Renal pelvis (tissue), 12 donors: ENCODE measurements at places on chromosomes 12 and 14. TPM values are rescaled to one million over a fixed set of nuclear protein-coding genes. Genes with fewer than 3 reads are reported as not detected.

- DNase-seq, result no peak
Measured at GRCh38 chr12:96211988-96212387, 17.8 kb downstream of the ELK3 start.

VAMP1 gene
- polyA plus RNA-seq, result 14.8 TPM

PLD4 gene
- polyA plus RNA-seq, result 4.1 TPM

DNA sequence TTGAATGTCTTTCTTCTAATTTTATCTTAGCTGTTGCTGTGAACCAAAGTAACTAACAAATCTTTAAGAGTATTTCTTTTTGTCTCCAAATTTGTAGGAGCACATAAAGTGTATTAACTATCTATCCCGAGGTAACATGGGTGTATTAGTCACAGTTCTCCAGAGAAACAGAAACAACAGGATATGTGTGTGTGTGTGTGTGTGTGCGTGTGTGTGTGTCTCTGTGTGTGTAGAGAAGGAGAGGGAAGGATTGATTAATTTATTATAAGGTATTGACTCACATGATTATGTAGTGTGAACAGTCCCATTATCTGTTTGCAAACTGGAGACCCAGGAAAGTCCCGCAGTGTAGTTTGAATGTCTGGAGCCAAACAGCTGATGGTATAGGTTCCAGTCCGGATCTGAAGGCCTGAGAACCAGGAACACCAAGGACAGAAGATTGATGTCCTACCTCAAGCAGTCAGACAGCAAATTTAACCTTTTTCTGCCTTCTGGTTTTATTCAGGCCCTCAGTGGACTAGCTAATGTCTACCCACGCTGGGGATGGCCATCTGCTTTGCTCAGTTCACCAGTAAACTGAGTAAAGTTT lies 14.4 kb downstream of the G2E3 start:
- DNase-seq, result no peak

- DNase-seq, result no peak
Measured at GRCh38 chr12:5665615-5666014, 233.7 kb downstream of the NTF3 start.

- DNase-seq, result peak; percentile 61
Measured at GRCh38 chr12:12331896-12332295, 18.1 kb downstream of the MANSC1 start.

PLEKHD1 gene
- polyA plus RNA-seq, result 6.3 TPM

PTGES3 gene
- polyA plus RNA-seq, result 269 TPM

- DNase-seq, result no peak
Measured at GRCh38 chr12:70241845-70242244, 1.4 kb upstream of the CNOT2 start.

- DNase-seq, result no peak
Measured at GRCh38 chr12:111406474-111407376, 1.0 kb downstream of the SH2B3 start.

PPP1R1A gene
- 54.6 TPM for polyA plus RNA-seq

NEUROD4 gene
- not detected for polyA plus RNA-seq

KRT80 gene
- 0.99 TPM for polyA plus RNA-seq

MYO1A gene
- polyA plus RNA-seq, result 0.21 TPM

GRCh38 chr12:122942637-122943036 lies 23.6 kb downstream of the ABCB9 start:
- DNase-seq, result no peak

GRCh38 chr14:22979748-22980392 lies 2.5 kb downstream of the AJUBA start:
- DNase-seq, result no peak

GRCh38 chr12:28893365-28893764 lies 255.7 kb upstream of the FAR2 start:
- DNase-seq, result no peak

GRCh38 chr12:27709932-27710591 lies 570 bp upstream of the MRPS35 start:
- DNase-seq, result no peak

DNA sequence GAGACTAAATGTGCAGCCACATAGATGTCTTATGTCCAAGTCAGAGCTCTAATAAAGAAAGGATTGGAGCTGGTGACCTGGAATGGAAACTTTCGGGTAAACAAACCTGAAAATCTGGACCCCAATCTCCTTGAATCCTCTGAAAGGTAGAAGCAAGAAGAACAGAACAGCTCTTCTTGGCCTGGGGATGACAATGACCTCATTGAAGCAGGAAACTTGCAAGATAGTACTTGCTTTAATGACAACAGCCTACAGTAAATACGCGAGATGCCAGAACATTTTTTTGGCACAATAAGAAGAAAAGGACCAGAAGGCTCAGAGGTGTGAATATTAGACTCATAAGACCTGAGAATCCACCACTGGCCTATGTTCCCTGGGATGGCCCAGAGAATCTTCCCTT lies 4.1 kb upstream of the PRIMA1 start:
- DNase-seq, result no peak

DNA sequence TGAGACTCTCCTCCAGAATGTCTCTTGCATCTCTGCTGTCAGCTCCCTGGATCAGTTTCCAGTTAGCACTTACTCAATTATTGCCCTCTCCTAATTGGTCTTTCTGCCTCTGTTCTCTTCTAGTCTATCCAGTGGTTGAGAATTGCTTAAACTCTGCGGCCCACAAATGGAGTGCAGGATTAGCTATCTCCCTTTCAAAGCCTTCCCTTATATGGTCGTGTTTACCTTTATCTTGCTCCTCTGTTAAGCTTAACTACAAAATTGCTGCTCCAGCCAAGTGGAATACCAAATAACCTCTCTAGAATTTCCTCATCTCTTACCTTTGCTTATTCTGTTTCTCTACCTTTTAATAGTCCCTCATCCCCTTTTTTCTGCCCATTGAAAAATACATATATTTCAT lies 132.7 kb downstream of the NRXN3 start:
- DNase-seq, result no peak

DNA sequence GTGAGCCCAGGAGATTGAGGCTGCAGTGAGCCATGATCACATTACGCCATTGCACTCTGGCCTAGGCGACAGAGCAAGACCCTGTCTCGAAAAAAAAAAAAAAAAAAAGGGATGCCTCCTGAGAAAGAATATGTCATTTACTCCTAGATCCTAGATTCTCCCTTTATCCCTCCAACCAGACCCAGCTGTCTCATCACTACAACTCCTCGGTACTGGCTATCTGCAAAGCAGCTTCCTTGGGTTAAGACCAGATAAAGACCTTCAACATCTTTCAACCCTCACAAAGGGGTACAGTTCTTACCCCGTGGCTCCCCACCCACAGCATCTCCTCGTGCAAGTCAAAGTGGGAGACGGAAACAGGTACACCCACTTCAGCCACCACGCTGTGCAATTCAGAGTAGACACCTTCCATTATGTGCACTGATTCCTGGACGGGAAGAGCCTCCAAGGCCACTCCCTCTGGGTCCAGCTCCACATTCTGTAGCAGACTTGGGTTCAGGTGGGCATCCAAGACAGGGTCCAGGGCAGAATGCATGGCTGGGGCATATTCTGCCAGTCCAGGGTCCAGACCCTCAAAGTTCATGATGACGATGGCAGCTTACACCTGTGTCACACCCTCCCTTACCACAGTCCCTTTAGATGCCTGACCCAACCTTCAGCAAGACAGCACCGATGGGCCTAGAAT lies 1.1 kb downstream of the PAN2 start:
- DNase-seq, result no peak
